NCI-H2107 (cell line): ENCODE measurements at places on chromosomes 6 and 20.
A peak's percentile ranks its signal among the peaks of the same experiment; 100 is the strongest.

DNA sequence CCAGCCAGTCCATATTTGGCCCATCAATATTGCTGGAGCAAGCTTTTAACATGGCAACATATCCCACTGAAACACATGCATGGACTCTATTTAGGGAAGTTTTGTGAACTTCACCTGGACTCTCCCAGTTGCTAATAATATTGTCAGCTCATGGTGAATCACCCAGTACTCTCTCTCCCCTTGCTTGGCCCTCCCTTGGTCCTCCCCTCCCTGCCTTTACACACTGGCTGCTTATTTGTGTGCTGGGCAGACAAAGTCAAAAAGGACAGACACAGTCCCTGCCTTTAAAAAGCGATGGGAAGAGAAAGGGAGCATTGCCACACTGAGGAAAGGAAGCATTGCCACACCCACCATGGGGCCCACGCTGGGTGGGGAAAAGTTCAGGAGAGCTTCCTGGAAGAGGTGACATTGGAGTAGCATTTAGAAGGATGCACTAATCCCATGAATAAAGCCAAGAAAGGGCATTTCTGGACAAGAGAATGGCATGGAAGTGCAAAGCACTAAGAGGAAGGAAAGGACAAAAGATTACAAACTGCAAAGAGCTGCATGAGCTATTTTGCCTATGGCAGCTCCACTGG lies 143.4 kb upstream of the EXOC2 start:
- DNase-seq = no peak

DNA sequence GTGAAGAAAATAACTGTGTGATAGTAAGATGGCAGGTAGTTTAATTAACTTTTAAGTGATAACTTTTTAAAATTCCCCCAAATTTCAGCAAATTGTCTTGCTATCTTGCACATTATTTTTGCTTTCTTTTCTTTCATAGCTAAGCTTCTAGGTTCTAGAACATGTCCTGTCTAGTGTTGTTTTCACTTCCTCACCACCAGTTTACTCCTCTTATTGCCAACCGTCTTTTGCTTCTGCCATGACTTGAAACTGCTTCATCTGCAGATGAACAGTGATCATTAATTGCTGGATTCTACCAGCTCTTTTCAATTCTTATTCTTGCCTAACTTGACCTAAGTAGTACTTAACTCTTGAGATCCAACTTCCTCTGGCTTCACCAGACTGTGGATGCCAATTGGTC lies 137.8 kb downstream of the CENPW start:
- no peak for DNase-seq

- no peak for DNase-seq
These were observed 155.8 kb downstream of the RNGTT start for GRCh38 chr6:88807622-88808021.

DNA sequence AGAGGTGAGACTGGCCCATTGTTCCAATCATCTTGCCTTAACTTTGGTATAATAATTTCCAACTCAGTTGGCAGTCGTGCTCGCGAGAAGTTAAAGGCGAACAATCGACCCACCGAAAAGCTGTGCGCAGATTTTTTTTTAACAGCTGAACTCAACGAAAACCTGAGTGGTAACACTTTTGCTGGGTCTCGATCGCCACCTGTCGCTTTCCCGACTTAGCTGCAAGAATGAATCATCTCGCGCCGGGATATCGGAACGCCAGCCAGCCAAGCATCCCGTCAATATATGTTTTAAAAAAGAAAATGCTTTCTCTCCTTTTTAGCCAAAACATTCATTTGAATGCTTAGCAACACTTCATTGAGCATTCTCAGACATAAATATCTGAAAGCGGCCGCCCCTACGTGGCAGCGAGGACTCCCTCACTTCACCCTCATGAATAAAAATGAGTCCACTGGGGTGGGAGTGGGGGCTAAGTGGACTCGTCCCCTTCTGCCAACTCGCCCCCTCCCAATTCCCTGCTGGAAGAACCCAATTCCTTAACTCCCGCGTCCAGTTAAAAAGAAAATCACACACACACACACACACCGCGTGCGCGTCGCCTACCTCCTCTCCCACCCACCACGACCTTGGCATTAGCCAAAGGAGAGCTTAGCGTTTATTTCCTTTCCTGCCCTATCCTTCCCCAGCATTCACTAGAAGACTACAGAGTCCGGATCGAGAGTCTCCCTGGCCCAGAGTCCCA lies 1.5 kb downstream of the COL12A1 start:
- DNase-seq = peak; percentile 33

DNA sequence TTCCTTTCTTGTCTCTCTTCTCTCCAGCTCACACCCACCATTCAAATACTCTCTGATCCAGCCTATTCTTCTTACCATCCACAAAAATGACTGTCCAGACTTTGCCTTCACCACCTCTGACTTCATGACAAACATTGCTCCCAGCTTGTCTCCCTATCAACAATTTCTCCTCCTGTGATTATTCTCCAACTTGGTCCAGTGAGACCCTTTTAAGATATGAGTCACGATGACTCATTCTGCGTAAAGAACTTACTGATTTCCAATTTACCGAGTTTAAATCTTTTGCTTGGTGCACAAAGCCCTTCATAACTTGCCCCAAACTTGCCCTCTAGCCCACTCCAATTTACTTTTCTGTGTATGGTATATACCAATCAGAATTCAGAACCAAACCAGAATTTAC lies 833.2 kb downstream of the MAFB start:
- DNase-seq = no peak

DNA sequence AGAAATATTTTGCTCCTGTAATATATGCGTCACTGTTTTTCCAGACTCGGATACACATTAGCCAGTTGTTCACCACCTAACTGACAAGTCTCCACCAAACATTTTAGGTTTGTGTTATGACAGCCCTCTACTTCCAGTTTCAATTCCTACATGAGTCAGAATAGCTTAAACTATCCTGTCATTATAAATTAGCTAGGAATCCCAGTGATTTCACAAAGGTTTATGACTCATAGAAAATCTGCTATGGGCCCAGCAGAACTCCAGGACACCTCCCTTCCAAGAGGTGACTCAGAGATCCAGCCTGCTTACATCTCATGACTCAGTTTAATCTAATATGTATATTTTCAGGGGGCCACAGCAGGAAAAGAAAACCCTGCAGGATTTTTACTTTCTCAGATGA lies 17.4 kb upstream of the PLCB4 start:
- DNase-seq = no peak

GRCh38 chr6:44201638-44202303 lies 15.0 kb upstream of the MYMX start:
- no peak for DNase-seq

DNA sequence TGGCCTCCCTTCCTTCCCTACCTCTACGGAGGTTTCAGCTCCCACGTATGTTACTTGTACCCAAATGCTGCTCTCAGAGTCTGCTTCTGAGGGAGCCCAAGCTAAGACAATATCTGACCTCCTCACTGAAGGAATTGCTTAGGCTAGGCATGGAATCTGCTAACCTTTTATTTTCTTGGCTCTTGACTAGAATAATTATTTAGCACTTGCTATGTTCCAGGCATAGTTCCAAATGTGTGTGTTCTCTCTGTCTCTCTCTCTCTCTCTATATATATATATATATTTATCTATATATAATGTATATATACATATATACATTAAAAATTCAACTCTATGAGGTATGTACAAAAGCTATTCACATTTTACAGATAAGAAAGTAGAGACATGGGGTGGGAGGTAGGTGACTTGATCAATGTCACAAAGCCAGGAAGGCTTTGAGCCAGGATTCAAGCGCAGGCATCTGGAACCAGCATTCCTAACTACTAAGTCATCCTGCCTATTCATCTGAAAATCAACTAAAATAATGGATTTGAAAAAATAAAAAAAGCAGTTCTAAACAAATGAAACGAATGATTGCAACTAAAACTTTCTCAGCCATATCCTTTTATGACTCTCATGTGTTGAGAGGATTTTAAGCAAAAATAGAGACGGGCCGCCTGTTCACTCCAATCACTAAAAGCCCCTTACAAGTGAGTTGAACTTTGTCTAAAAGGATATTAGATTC lies 189.7 kb upstream of the JAG1 start:
- no peak for DNase-seq

DNA sequence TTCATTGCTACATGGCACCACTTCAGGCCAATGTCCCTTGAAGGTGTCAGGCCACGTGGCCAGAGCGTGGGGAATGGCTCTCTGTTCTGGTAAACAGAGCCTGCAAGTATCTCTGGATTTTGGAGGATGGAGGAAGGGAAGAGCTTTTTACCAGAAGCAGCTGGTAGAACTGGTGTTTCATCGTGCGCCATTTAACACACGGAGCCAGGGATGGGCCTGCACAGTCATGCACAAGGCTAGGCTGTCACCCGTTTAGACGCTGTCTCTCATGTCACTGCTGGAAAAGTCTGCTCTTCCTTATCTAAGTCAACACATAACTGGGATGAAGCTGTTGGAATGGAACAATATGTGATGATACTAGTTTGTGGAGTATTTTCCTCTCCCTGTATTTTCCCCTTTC lies 123.9 kb downstream of the IBTK start:
- no peak for DNase-seq

DNA sequence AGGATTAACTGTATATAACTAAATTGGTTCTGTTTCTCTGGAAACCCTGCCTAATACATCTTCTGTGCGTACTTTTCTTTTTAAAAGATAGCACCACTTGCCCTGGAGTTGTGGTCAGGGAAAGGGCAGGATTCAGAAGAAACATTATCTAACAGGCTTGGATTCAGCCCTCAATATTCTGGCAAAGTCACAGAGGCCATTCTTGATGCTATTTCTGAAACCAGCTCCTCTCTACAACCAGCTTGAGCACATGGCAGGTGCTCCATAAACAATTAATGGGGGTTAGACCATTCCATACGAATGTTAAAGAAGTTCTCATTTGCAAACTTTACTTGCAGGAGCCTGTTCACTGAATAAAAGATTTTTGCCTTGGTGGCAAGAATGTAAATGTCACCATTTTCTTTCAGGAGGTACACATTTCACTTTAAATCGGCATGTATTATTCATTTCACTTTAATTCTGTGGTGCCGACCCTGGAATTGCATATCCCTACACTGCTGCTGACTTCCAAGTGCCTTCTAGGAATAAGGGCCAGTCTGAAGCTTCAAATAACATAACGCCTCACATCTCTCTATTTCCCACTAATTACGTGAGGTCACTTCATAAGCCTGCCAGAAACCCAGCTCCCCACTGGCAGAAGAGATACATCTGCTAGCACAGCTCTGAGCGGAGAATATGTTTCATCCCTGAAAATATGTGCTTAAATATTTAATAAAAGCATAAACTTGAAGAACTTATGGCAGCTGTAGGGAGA lies 248.7 kb downstream of the ADGRG6 start:
- DNase-seq = no peak

DNA sequence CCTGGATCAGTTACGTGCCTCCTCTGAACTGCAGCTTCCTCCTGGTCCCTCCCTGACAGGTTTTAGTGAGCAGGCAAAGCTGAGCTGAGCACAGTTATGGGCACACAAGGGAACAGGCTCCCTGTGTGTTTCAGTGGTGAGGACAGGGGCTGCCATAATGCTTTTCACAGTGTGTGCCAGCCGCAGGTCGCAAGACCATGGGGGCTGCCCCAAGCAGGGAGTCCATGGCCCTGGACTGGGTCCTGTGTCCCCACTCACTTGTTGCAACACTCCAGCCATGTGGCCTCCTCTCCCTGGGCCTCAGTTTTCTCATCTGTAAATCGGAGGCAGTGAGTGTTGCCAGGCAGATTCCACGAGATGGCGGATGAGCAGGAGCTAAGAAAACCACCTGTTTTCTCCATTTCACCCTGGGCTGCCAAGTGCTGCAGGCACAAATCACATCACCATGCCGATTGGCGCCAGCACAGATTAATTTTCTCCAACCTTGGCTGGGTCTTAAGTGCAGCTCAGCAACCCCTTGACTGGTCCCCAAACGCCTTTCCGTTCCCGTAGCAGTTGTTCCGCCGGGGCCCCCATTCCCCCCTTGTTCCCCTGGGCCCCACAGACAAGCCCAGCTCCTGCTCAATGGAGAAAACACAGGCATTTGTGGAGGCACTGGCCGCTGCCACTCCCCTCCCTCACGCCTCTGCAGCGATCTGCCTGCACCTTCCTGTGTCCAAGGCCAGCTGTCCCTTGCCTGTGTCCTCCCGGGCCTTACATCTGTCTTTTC lies 57.1 kb upstream of the NNAT start:
- no peak for DNase-seq

DNA sequence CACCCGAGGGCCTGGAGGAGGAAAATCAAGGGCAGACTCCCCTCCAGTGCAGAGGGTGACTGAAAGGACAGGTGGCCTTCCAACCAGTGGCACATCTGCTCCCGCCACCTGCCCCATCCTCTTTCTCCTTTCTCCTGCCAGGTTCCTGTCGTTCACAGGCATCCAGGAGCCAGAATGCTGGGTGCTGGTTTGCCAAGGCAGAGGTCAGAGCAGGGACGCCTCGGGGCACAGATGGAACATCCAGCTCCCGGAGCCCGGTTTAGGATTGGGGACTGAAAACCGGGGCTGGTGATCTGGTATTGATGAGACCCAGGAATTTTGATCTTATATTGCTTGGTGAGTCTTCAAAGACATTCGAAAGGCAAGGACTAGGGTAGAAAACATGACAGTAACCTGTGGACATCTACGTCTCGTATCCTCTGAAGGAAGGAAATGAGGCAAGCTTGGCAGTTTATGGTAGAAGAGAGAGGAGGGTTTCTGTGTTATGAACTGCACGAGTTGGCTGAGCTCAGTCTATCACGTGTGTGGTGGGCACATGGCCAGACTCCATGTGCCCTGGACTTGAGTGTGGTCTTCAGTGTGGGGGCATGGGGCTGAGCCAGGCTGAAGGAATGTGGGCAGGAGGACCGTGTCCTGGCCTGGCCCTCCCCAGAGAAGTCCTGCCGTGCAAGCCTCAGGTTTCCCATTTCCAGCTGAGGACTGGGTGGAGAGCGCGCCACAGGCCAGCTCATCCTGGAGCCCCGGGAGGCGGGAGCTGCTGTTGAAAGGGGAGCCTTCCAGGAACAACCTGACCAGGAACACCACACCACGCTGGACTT lies 74.2 kb downstream of the IRF4 start:
- DNase-seq = no peak

DNA sequence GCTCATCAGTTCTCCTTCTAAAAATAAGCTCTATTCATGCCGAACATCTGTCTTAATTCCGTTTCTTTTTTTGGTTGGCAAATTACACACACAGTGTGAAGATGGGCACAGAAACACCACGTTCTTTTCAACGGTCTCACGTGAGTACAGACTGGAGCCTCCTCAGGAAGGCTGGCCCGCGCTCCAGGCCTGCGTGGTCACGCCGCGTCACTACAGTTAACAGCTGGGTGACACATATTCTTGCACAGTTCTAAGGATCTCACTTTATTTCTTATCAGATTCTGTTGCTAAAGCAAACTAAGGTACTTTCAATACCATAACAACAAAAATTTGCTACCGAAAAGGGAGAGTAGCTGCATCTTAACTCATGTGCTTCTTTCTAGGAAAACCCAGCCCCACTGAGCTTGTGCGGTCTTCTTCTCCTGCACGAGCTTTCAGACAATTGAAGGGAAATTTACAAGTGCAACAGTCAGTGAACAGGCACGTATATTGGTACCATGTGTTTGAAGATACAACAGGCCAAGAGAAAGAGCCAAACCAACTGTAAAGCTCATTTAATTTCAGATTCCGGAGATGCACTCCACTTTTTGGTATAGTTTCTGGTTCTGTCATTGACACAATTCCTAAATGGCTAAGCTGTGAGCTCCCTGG lies 55.6 kb upstream of the MPC1 start:
- DNase-seq = no peak

- no peak for DNase-seq
These were observed 263.9 kb upstream of the NT5E start for GRCh38 chr6:85185977-85186376.

- DNase-seq = no peak
These were observed 896.8 kb downstream of the EPHA7 start for GRCh38 chr6:92522589-92522988.
